Activated T-helper 17 cell treated with anti-CD3 and anti-CD28 coated beads, Interleukin-2, amount 50 U/mL, for 72 hours (primary cell): ENCODE measurements at places on chromosomes 12 and 14. TPM values are rescaled to one million over a fixed set of nuclear protein-coding genes. Genes with fewer than 3 reads are reported as not detected.

Gene HOXC5
- not detected for total RNA-seq

DNA sequence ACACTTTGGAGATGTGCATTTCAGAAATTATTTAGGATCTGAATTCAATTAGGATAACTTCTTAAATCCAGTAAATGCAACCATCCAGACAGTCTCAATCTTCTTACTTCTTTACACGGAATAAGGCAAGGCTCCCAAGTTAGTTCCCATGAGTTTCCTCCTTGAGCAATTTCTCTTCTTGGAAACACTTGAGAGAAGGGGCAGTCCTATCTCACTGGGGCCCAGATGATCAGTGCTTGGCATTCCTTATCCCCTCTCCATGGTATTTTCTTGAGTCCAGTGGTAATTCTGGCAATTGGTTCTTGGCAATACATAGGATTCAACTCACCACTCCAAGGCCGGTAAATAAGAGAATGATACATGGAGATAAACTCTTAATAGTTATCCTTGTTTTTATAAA lies 87.1 kb upstream of the PTHLH start:
- no peaks in the 10 kb centered on the region for H3K36me3 ChIP-seq
- H3K27me3 ChIP-seq = peaks cover 4% of the 10 kb centered on the region
- H3K4me1 ChIP-seq = peaks cover 9% of the 10 kb centered on the region
- H3K27ac ChIP-seq = no peak overlapping the region
- ATAC-seq = no peak
- H3K4me3 ChIP-seq = no peak overlapping the region

GRCh38 chr12:10959804-10960203 lies 20.7 kb upstream of the TAS2R14 start:
- H3K27me3 ChIP-seq = no peaks in the 10 kb centered on the region
- ATAC-seq = no peak
- peaks cover 6% of the 10 kb centered on the region for H3K36me3 ChIP-seq
- H3K4me1 ChIP-seq = peaks cover 34% of the 10 kb centered on the region
- no peak overlapping the region for H3K4me3 ChIP-seq

Gene KCNA5
- total RNA-seq = not detected

DNA sequence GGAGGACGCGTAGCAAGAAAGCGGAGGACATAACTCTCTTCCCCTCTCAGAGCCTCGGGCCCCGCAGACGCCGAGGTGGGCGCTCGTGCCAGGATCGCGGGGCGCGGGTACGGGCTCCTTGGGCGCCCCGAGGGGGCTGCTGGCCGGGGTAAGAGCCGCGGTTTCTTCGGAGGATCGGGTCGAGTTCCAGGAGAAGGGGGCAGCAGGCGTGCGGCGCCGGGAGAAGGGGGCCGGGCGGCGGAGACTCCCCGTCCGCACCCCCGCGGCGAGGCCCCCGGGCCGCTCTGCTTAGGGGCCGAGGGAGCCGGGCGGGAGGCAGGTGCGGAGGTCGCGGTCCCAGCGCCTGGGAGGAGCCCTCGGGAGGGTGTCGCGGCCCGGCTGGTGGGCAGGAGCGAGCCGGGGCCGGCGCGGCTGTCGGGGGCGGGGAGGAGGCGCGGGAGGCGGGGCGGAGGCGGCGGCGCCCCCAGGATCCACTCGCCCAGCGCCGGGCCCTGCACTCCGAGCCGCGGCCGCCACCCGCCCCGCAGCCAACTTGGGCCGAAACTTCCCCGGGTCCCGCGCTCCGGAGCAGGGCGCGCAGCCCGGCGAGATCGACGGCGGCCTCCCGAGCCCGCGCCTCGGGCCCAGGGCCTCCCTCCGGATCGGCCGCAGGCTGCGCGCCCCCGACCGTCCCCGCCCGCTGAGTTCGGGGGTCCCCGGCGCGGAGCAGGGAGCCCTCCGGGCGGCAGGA lies 64.4 kb downstream of the FBXL14 start:
- peaks cover 22% of the 10 kb centered on the region for H3K4me1 ChIP-seq
- ATAC-seq = no peak
- H3K27me3 ChIP-seq = peaks cover 60% of the 10 kb centered on the region
- H3K4me3 ChIP-seq = peak overlapping the region; percentile 68
- H3K27ac ChIP-seq = no peak overlapping the region

GRCh38 chr14:55910601-55911243 lies 207.5 kb upstream of the PELI2 start:
- peaks cover 5% of the 10 kb centered on the region for H3K27me3 ChIP-seq
- no peaks in the 10 kb centered on the region for H3K4me1 ChIP-seq
- no peaks in the 10 kb centered on the region for H3K36me3 ChIP-seq
- ATAC-seq = no peak

Gene SERPINA10
- not detected for total RNA-seq

DNA sequence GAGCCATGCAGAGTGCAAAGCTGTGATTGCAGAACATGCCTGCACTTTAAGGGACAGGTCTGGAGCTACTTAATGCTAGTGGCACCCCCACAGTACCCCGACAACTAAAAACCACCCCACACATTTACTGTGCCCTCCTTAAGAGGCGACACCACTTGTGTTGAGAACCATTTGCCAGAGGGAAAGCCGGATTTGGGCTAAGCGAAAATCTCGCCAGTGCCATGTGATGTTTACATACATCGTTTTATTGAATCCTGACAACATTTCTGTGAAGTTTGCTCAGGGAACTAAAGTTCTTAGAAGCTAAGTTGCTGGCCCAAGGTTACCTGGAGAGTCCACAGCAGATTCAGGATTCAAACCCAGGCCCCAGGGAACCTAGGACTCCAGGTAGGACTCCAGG lies 119.0 kb upstream of the FKBP4 start:
- H3K36me3 ChIP-seq = no peaks in the 10 kb centered on the region
- no peak for ATAC-seq
- no peak overlapping the region for H3K4me3 ChIP-seq
- H3K4me1 ChIP-seq = no peaks in the 10 kb centered on the region

DNA sequence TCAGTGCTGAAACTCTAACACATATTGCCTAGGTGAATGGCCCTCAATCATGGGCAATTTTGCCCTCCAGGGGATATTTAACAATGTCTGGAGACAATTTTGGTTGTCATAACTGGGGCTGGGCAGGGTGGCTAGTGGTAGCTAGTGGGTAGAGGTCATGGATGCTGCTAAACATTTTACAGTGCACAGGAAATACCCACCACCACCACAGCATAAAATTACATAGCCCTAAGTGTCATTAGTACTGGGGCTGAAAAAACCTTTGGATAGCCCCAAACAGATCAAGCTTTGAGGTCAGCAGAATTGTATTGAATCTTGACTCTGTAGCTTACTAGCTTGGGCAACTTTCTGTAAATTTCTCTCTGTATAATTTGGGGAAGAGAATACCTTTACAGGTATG lies 758.0 kb downstream of the BCL11B start:
- no peak for ATAC-seq
- H3K27me3 ChIP-seq = no peaks in the 10 kb centered on the region
- H3K36me3 ChIP-seq = no peaks in the 10 kb centered on the region
- H3K4me3 ChIP-seq = no peak overlapping the region
